CD4-positive, alpha-beta T cell treated with Interleukin-17A for 1 hour (primary cell): ENCODE measurements at places on chromosomes 2 and 18.

GRCh38 chr2:225495706-225496105 lies 96.2 kb downstream of the NYAP2 start:
- no peak for DNase-seq

DNA sequence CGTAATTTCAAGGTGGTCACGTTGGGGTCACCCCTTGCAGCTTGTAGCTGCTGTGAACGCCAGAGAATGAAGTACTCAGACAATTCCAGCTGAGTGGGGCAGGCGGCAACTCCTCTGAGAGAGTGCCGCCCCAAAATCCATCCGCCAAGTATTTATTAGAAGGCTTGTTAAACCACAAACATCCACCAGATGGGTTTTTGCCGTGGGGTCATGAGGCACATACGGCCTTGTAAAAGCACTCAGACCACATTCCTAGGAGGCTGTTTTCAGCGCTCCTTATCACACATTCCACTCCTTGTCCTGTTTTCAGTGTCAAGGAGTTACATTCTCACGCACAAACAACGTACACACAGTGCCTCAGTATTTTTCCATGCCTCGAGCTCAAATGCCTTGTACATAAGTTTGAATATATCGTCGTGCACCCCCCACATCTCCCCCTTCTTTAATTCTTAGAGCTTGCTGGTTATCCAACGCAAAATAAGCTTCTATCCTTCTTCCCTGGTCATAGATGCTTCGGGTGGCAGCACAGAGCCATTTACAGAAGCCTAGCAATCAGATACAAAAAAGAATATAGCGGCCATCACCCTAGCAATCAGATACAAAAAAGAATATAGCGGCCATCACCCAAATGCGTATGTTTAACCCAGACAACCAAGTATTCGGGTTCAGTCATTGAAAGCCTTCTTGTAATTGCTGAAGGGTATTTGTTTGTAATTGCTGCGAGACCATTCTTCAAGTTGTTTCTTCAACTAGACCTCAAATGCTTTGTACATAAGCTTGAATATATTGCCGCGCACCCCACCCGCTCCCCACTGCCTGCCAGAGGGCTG lies 7.3 kb downstream of the ALPP start:
- DNase-seq = no peak

- no peak for DNase-seq
Observed at GRCh38 chr2:199144036-199144435, 313.7 kb downstream of the SATB2 start.

GRCh38 chr2:148533685-148534084 lies 110.9 kb upstream of the EPC2 start:
- DNase-seq = no peak

- no peak for DNase-seq
Observed at GRCh38 chr2:73262108-73262651, 22.1 kb downstream of the FBXO41 start.

GRCh38 chr2:195368249-195369217 lies 288.5 kb upstream of the SLC39A10 start:
- no peak for DNase-seq

GRCh38 chr2:108355906-108356734 lies 21.6 kb upstream of the SULT1C4 start:
- no peak for DNase-seq

- no peak for DNase-seq
Observed at GRCh38 chr2:170087413-170087793, 90.5 kb upstream of the MYO3B start.

- DNase-seq = no peak
Observed at GRCh38 chr2:105782646-105783045, 37.9 kb downstream of the NCK2 start.

- no peak for DNase-seq
Observed at GRCh38 chr2:71725836-71726235, 272.5 kb downstream of the DYSF start.

DNA sequence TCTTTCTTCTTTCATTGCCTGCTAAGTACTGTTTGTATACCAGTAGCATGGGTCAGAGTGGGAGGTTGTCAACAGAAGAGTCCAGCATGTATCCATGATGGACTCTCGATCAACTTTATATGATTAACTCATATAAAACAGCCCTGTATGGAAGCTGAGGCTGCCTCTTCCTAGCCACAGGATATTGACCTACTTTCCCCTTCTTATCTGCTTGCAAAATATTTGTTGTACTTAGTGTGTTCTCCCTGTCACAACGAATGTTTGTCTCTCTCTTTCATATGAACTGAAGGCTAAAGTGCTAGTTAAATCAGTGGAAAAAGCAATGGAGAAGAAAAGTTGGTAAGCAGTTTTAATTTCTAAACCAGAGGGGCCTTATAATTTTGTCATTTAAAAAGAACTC lies 17.8 kb downstream of the MYO1B start:
- no peak for DNase-seq

DNA sequence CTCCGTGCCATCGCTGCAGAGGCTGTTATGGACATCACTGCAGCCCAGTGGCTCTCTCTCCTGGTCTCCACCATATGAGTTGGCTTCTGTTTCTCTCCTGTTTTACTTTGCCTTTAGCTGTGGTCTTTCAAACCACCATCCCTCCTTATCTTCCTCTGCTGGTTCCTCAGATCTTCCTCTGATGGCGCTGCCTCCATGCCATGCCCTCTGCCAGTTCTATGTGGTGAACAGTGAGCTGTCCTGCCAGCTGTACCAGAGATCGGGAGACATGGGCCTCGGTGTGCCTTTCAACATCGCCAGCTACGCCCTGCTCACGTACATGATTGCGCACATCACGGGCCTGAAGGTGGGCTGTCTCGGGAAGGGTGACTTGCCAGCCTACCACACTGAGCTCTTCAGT lies 13.1 kb downstream of the TYMS start:
- no peak for DNase-seq

DNA sequence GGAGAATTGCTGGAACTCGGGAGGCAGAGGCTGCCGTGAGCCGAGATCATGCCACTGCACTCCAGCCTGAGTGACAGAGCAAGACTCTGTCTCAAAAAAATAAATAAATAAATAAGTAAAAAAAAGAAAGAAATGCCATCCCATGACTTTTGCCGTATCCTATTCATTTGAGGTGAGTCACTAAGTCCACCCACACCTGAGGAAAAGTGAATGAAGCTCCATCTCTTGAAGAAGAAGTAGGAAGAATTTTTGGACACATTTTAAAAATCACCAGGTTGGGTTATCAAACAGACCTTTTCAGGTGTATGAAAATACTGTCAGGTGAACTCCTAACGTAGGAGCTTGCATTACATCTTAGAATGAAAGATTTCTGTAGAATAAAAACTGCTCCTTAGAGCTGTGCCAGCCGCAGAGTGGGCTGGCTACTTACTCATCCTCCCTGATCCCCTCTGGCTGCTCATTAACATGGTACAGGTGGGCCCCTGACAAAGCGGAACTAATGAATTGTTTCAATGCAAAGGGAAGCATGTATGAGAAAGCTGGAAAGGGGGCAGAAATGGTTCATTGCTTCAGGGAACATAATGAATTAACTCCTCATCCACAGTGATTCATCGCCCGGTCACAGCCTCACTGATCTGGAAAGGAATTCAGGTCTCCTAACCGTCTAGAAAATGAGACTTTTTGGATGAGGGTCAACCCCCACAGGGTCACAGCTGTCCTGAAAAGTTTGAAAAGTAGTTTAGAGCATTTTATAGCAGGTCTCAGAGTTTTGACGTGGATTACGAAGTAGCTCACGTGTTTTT lies 191.4 kb downstream of the SPP2 start:
- DNase-seq = no peak
